ENCODE measurements at places on chromosomes 13 and 19.

DNA sequence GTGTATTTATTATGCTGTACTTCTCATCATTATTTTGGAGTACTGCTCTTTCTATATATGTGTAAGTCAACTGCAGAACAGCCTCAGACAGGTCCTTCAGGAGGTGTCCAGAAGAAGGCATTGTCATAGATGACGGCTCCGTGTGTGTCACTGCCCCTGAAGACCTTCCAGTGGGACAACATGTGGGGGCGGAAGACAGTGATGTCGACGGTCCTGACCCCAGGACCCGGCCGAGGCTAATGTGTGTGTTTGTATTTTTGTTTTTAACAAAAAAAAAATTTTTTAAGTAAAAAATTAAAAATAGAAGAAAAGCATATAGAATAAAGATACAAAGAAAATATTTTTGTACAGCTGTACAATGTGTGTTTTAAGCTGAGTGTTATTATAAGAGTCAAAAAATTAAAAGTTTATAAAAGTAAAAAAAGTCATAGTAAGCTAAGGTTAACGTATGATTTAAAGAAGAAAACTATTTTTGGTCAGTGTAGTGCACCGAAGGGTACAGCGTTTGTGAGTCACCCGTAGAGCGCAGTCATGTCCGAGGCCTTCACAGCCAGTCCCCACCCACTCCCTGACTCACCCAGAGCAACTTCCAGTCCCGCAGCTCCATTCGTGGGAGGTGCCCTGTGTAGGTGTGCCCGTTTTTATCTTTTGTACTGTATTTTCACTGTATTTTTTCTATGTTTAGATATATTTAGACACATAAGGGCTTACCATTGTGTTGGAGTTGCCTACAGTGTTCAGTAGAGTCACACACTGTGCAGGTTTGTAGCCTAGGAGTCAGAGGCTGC is 42.2 kb upstream of the SPACA7 start:
- no peak for DNase-seq

- DNase-seq: no peak
Measured at GRCh38 chr13:85140192-85140591, 659.0 kb downstream of the SLITRK6 start.

- DNase-seq: no peak
Measured at GRCh38 chr13:76928456-76928855, 19.9 kb upstream of the ACOD1 start.

- DNase-seq: no peak
Measured at GRCh38 chr19:5090465-5091017, 121.6 kb downstream of the KDM4B start.

GRCh38 chr13:113822266-113822665 is 41.6 kb downstream of the GAS6 start:
- no peak for DNase-seq

- no peak for DNase-seq
Measured at GRCh38 chr19:51040151-51040550, 5.3 kb upstream of the KLK12 start.

GRCh38 chr13:96992633-96993032 is 1.6 kb downstream of the OXGR1 start:
- DNase-seq: no peak

GRCh38 chr19:22427960-22428913 is 6.1 kb upstream of the ZNF98 start:
- DNase-seq: no peak

DNA sequence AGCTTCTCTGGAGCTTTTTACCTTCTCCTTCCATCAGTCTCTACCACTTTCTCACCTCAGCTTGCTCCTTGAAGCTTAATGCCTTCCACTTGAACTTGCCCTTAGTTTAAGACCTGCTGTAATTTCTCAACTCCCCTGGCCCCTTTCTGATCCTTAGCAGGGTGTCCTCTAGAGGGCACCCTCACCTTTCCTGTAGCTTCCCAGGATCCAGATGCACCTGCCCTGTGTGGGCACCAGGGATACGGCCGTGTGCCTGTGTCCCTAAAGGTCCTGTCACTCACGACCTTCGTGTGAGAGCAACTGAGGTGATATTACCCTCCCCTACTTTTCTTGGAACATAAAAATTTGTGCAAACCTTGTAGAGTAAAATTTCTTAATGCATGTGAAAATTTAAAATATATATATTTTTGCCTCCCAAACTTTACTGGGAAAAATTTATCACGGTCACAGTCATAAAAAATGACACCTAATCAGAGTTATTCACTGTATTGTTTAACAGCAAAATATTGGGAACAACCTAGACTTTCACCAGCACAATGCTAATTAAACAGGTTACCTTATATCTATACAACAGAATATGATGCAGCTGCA is 46.4 kb downstream of the PSG3 start:
- peak; percentile 5 for DNase-seq

GRCh38 chr19:13707915-13708314 is 56.4 kb upstream of the MRI1 start:
- no peak for DNase-seq

DNA sequence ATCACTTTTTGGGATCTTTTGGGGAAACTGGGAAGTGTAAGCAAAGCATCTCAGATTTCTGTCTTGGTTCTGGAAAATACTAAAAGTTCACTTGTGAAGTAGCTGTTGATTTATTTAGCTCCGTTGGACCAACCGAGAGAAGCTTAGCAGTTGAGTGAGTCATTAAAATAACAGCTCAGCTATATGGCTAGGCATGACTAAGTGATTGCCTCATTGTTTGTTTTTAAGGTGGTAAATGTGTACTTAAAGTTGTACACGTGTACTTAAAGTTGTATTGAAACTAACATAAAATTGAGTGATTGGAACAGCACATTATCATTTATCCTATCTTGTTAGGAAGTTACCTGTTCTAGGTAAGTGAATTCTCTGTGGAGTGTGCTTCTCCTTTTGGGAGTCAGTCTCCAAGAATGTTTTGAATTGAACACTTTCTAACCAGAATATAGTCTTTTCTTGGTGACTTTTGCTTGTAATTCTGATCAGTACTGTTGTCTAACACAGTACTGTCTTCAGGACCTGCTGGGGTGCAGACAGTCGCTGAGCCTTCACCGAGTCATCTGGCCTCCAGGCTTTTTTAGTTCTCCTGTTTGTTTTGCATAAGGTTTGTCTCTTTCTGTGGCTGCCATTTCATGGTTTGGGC is 2.9 kb upstream of the DCUN1D2 start:
- DNase-seq: peak; percentile 70

DNA sequence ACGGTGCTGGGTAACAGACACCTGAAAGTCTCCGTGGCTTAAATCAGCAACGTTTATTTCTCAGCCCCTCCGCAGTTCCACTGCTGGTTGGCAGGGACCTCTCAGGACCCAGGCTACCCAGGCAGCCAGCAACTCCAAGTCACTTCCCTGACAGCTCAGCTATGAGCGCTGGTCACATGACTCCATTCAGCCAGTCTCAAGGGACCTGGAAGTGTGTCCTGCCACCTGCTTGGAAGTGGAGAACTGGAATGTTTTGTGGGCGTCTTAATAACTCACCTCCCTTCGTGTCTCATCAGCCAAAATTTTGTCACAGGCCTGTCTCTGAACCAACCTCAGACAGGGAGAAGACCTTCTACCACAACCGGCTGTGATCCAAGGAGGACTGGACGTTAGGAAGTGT is 72.8 kb downstream of the DPF1 start:
- no peak for DNase-seq

GRCh38 chr19:3359015-3359918 is 7.1 kb upstream of the NFIC start:
- DNase-seq: no peak

- no peak for DNase-seq
Measured at GRCh38 chr19:13031917-13032623, 36.8 kb downstream of the NFIX start.

DNA sequence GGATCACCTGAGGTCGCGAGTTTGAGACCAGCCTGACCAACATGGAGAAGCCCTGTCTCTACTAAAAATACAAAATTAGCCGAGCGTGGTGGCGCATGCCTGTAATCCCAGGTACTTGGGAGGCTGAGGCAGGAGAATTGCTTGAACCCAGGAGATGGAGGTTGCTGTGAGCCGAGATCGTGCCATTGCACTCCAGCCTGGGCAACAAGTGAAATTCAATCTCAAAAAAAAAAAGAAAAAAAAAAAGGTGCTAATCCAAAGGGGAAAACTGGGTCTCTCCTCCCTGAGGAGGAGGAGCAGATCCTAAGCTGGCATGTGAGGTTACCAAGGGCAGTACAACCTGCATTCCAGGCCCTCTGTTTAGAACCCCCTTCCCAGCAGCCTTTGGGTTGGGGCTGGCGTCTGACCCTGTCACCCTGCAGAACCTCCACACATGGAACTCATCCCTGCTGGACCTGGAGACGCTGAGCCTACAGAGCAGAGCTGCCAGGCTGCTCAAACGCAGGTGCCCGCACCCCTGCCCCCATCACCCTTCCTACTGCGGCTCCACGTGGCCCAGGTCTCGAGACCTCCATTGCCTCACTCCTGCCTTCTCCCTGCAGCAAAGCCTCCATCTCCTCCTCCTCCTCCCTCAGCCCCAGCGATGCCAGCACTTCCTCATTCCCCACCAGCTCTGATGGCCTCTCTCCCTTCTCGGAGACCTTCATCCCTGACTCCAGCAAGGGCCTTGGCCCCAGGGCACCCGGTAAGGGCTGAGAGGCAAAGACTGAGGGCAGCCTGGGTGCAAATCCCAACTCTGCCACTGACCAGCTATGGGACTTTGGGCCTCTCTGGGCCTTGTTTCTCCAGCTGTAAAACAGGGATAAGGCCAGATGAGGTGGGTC is 6.7 kb downstream of the PROSER3 start:
- no peak for DNase-seq

DNA sequence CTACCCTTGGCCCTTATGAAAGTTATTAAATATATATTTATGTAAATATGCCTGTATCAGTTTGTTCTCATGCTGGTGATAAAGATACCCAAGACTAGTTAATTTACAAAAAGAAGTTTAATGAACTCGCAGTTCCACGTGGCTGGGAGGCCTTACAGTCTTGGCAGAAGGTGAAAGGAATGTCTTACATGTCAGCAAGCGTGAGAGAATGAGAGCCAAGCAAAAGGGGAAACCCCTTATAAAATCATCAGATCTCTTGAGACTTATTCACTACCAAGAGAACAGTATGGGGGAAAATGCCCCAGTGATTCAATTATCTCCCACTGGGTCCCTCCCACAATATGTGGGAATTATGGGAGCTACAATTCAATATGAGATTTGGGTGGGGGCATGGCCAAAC is 506.0 kb upstream of the ATXN8OS start:
- DNase-seq: no peak

- no peak for DNase-seq
Measured at GRCh38 chr19:8334458-8335342, 8.4 kb downstream of the KANK3 start.

DNA sequence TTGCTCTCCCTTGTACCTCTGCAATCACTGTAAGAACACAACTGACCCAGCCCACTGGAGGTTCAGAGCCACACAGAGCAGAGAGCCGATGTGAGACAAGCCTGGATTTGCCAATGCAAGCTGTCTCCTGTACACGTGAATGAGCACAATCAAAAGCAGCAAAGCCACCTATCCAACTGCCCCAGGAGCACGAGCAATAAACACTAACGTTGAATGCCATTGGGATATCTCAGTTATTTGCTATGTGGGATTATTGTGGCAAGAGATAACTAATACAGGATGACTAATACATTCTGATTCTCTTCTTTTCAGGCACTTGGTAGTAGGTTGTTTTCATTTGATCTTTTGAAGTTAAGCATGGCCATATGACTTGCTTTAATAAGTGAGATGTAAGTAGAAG is 85.2 kb upstream of the FAM216B start:
- no peak for DNase-seq

- no peak for DNase-seq
Measured at GRCh38 chr13:95356916-95357315, 55.7 kb upstream of the ABCC4 start.

DNA sequence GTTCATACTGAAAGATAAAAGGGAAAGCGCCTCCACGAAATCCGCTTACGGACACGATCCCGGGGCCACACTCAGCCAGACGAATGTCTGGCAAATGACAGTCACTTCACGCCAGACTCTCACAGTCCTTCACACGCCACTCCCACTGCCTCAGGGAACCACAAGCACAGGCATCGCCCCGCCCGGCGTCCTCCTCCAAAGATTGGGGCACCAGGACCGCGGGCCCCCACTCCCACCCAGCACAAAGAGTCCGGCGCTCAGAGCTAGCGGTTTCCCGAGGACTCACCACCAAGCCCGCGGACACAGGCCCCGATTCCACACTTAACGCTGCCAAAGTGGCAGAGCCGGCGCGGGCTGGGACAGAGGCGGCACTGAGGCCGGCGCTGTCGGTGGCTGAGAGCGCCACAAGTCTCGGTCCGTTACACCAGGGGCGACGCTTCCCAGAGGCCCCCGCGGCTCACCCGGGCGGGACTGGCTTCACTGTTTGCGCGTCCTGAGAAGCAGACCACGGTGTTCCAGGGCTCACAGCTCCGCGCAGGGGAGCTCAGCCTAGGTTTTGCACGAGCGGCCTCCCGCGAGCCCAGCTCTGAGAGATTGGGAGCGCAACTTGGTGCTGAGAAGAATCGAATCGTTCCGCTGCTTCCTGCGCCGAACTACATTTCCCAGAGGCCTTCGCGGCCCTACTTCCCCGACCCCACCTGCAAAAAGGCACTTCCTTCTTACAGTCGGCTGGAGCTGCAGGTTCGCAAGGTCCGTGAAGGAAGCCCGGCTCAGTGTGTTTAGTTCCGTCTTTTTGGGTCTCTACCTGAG is at the start of gene ZNF569:
ZNF569 (minus strand) TSS at position 647 of the 810 bp plus-strand sequence. CDS start 22,523 bp downstream, outside the sequence.
- DNase-seq: peak; percentile 88

- peak; percentile 81 for DNase-seq
Measured at GRCh38 chr19:38634757-38635482, 12.5 kb upstream of the ACTN4 start.

DNA sequence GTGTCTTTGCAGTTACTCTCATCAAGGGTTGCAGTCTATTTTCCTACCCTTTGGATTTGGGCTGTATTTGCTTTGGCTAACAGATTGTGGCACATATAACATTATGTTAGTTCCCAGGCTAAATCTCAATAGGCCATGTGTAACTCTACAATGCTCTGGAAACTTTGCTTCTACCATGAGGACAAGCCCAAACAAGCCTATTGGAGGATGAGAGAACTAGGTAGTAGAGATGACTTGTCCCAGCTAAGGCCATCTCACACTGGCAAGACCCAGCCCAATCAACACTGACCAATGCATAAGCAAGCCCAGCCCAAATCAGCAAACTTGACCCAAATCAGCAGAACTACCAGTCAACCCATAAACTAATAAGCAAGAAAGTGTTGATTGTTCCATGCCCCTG is 311.8 kb downstream of the NDFIP2 start:
- DNase-seq: no peak

GRCh38 chr19:42926781-42927180 is 9.1 kb upstream of the PSG6 start:
- DNase-seq: no peak

GRCh38 chr13:46541210-46541609 is 11.8 kb upstream of the LRCH1 start:
- DNase-seq: no peak

DNA sequence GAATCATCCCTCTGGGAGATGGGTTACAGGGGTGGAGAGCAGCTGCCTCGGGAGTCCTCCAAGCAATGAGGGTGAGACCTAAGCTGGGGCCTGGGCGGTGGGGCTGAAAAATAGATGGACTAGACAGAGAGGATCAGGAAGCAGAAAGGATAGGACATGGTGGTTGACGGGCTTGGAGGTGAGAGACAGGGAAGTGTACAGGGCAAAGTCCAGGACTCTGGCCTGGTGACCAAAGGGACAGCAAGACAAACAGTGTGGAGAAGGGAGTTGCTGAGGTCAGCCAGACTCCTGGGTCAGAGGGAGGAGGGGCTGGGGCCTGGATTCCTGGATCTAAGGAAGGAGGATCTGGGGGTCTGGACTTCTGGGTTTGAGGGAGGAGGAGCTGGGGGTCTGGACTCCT is 5.5 kb downstream of the PHLDB3 start:
- DNase-seq: no peak

All from activated CD4-positive, alpha-beta T cell treated with anti-CD3 and anti-CD28 coated beads, Interleukin-2, Interleukin-4, amounts not matched to agents 100 ng/mL and 50 ng/mL, durations not matched to agents 16 hours and 8 hours (primary cell).